ENCODE measurements at places on chromosomes 2 and 18.
A peak's percentile ranks its signal among the peaks of the same experiment; 100 is the strongest.

DNA sequence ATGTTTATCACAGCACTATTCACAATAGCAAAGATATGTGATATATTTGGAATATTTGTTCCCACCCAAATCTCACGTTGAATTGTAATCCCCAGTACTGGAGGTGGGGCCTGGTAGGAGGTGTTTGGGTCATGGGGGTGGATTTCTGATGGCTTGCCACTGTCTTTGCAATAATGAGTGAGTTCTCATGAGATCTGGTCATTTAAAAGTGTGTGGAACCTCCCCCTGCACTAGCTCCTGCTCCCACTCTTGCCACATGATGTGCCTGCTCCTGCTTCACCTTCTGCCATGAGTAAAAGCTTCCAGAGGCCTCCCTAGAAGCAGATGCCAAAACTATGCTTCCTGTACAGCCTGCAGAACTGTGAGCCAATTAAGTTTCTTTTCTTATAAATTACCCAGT, 72.2 kb upstream of the DYNC1I2 start:
- no peak for DNase-seq

- peak; percentile 28 for DNase-seq
Observed at GRCh38 chr2:220143336-220143735, 515.9 kb downstream of the SLC4A3 start.

DNA sequence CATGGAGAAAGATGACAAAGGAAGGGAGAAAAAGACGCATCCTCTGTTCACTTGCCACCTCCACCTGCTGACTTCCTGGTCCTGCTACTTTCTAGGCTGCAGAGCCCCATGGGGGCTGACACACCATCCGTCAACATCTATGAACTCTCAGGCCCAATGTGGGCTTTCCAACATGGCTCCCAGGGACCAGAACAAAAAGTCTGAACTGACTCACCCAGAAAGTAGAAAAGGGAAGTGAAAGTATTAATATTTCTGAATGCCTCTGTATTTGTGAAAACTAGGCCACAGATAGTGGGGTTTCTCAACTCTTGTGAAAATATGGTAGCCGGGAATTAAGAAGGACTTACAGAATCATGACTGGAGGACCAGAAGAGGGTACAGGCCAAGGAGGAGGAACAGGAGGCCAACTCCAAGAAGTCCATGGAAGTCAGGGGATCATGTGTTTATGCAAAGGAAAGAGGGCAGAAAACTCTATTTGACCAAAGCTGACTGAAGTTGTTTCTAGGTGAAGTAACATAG, 123.1 kb upstream of the CAB39 start:
- no peak for DNase-seq

GRCh38 chr2:149223472-149224095, 106.8 kb upstream of the LYPD6 start:
- no peak for DNase-seq

GRCh38 chr2:118312969-118313756, 224.9 kb downstream of the INSIG2 start:
- DNase-seq: no peak

GRCh38 chr2:35468245-35468644, 887.3 kb upstream of the CRIM1 start:
- DNase-seq: no peak

GRCh38 chr18:75083761-75084160, 125.2 kb downstream of the PTGR3 start:
- DNase-seq: no peak

GRCh38 chr2:16332681-16333557, 332.7 kb downstream of the CYRIA start:
- no peak for DNase-seq

DNA sequence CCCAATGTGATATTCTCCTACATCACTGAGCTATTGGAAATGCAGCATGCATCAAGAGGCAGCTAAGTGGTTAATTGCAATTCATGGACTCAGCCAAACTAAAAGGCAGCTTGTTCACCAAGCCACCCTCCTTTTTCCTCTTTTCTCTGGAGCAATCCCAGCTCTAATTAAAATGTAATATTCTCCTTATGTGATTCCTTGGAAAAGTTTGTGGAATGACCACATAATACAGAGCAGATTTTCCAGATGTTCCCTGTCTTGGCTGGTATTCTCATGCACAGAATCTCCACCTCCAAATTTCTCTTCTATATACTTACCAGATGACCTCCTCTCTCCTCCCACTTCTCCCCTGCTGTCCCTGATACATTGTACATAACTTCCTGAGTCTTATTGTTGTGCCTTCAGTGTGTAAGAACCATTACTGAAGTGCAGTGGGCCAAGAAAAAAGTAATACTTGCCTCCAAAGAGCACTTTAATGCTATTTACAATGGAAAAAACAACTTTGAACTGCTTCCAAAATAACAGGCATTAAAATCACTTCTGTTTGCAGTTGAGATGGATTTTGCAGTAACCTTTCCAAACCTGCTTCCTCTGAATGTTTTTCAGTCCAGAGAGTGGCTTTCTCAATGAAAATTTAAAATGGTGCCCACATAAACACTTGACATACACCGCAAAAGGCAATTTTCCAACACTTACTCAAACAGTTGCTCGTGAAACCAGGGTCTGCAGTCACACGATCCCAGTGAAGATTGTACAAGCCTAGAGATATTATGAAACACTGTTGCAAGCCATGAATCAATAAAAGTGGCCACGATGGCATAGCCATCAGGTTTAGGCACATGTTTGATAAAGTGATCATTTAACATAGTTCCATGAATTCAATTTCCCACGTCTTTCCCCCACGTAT, 258.0 kb downstream of the MTX2 start:
- no peak for DNase-seq

DNA sequence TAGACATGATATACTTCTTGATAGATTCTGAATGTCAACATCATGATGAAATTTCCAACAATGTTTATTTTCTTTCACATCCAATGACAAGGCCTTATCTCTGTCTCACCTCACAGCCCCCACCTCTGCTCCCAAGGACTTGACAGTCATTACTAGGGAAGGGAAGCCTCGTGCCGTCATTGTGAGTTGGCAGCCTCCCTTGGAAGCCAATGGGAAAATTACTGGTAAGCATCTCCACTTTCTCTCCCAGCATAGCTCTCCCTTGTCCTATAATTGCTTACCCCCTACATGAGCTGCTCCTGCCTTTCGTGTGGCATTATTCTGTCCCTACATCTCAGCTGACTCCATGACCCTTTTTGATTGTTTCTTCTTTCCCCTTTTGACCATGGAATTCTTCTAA, 821.8 kb downstream of the MBD2 start:
- DNase-seq: no peak

- DNase-seq: no peak
Observed at GRCh38 chr18:76823587-76824011, 1.2 kb downstream of the ZNF236 start.

DNA sequence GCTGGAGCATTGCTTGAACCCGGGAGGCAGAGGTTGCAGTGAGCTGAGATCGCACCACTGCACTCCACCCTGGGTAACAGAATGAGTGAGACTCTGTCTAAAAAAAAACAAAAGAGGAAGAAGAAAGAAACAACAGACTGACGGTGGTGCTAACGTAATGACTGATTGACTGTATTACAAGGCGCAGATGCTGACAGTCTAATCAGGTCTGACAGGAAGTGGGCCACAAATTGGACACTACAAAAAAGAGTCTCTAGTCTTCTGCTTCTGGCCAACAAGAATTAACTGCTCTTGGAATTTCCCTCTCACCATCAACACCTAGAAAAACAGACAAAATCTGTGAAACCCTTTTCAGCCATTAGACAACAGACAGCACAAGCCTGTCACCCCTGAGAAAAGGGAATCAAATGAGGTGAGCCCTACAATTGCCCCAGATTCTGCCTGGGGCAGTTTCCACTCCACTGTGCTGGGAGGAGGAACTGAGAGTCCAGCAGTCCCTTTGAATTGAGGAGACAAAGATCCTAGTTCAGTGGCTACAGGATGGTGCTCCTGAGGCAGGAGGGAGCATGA, 43.3 kb downstream of the SNED1 start:
- DNase-seq: no peak

GRCh38 chr2:173323371-173323770, 31.3 kb upstream of the CDCA7 start:
- DNase-seq: no peak

- peak; percentile 99 for DNase-seq
Observed at GRCh38 chr2:12456293-12457106, 260.2 kb upstream of the TRIB2 start.

DNA sequence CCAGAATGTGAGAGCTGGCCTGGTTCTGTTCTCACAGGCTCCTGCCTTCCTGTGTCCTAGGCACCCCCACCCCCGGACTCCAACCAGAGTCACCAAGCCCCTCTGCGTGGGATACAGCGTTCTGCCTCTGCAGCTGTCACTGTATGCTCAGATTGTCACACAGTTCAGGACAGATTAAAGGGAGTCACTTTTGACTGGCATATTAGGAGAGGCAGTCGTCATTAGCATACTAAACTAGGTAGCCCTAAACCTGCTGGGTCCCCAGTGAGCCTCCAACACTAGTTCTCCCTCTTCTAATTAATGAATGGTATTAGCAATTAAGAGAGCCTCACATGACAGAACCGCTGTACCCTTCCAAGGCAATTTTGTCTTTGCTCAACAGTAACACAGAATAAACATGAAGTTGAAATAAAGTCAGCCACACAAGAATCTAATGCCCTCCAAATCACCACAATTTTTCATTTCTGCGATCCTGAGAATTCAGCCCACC, 340.2 kb downstream of the CMPK2 start:
- DNase-seq: no peak

DNA sequence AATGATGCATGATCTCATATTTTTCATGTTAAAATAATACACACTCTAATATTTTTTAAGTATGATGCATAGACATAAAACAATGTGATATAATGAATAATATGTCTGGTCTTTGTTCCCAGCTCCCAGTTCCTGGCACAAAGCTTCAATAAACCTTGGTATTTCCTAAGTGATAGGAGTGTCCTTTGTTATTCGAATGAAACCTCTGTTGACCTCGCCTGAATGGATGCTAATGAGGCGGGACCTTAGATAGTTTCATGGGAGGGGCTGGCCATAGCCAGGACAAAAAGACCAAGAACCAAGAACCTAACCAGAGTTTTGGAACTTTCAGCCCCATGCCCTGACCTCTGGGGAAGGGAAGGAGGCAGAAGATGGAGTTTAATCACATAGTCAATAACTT, 257.7 kb upstream of the COPS8 start:
- DNase-seq: no peak

DNA sequence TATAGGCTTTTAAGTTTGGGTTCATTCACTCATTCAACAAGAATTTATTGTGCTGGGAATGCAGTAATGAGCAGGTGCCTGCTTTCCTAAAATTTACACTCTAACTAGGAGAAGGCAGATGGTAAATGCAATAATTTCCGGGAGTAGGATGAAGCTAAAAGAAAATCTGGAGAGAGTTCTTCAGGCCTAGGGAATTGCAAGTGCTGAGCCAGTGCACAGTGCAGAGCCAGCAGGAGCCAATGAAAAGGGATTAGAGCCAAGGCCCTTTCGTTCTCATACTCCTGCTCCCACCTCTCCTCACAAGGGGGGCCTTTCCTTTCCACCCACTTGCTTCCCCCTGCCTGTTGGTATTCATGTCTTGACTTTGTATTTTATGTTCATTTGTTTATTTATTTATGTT, 55.1 kb downstream of the CFAP221 start:
- DNase-seq: no peak

- no peak for DNase-seq
Observed at GRCh38 chr2:134351016-134351415, 97.1 kb downstream of the MGAT5 start.

- DNase-seq: no peak
Observed at GRCh38 chr18:10401521-10401920, 52.9 kb upstream of the APCDD1 start.

- DNase-seq: no peak
Observed at GRCh38 chr18:5646739-5647138, 102.9 kb upstream of the EPB41L3 start.

GRCh38 chr18:70221156-70221914, 15.8 kb upstream of the RTTN start:
- DNase-seq: no peak

DNA sequence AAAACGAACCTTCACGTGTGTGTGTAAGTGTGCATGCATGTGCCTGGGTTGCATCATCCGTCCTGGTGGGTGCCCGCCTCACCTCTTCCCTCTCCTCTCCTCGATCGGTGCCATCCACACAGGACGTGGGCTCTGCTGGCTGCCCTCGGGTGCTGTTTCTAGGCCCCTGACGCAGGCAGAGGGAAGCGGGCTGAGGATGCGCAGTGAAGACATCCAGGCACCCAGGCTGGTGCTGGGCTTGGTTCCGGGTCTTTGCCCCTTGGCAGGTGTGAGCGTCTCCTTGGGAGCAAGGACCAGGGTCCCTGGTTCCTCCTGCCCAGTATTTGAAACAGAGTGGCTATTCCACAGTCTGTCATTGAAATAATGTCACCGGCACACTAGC, 6.2 kb upstream of the ADCY3 start:
- DNase-seq: no peak

- DNase-seq: no peak
Observed at GRCh38 chr2:219057709-219058540, 2.8 kb downstream of the IHH start.

- DNase-seq: no peak
Observed at GRCh38 chr2:85878719-85879370, 9.9 kb downstream of the ST3GAL5 start.

GRCh38 chr2:138267161-138267901, 234.2 kb upstream of the SPOPL start:
- peak; percentile 44 for DNase-seq

- DNase-seq: no peak
Observed at GRCh38 chr2:188979187-188980114, 5.3 kb downstream of the COL3A1 start.

DNA sequence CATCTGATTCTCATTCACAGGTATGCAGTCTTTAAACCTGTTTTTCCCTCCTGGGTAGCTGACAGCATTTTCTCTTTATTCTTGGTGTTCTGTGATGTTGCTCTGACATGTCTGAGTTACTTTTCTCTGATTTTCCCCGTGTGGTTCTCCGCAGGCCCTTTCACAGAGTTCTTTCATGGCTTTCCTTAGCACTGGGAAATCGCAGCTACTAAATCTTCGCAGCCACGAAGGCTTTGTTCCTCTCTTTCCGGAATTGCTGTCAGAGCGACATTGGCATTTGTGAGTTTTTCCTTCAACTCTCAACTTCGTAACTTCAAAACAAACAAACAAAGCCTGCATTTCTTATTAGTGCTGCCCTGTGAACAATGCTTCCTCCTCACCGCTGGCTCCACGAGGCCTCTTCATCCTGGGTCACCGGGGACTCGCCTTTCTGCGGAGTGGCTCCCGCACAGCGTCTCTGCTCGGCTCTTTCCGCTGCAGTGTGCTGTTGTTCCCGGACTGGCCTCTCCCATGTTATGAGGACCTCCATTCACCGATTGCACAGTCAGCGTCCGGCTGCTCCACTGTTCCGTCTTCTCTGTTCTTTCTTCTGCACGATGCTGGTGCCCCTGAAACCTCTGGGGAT, 16.1 kb downstream of the COLEC11 start:
- no peak for DNase-seq

DNA sequence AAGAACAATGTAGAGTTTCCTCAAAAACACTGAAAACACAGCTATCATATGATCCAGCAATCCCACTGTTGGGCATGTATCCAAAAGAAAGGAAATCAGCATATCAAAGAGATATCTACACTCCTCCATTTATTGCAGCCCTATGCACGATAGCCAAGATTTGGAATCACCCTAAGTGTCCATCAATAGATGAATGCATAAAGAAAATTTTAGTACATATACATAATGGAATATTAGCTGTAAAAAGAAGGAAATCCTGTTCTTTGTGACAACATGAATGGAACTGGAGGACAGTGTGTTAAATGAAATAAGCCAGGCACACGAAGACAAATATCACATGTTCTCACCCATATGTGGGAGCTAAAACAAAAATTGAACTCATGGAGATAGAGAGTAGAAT, 114.5 kb upstream of the FN1 start:
- no peak for DNase-seq

Data from AG09309 (cell line).